NCI-H2107 (cell line): ENCODE measurements at places on chromosomes 1 and 21.

- DNase-seq: no peak
Observed at GRCh38 chr1:110067893-110068645, 2.4 kb downstream of the ALX3 start.

DNA sequence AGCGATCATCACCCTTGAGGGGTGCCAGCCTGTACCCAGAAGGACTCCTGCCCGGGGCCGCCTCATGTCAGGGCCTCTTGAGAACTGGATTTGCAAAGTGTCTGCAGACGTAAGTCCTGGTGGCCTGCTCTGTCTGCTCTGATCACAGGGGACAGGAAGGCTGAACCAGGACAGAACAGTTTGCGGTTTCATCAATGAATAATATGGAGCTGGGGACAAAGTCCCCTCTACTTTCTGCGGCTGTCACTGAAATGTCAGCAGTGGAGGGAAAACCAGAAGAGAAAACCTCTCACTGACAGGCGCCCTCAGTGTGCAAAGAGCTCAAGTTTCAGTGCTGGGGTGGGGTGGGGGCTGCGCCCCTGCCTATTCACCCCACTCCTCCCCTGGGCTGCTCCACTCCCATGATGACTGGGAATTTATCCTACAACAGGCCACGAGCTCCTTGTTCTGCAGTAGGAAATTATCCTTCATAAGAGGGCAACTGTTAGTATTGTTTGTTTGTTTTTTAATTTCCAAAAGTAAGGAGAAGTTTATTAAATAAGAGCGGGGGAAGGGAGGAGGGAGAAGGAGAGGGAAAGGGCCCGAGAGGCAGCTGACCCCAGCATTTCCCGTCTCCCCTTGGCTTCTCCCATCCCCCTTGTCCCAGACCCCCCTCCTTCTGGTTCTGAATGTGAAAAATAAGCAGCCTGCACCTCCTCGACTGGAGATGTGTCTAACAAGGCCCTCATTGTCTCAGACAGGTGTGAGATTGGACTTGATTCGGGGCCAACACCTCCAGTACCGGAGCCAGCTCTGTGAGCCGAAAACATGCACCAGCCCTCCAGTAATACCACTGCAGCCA, 149.2 kb downstream of the CLIC6 start:
- DNase-seq: no peak

- no peak for DNase-seq
Observed at GRCh38 chr1:34876406-34876805, 16.9 kb upstream of the SMIM12 start.

DNA sequence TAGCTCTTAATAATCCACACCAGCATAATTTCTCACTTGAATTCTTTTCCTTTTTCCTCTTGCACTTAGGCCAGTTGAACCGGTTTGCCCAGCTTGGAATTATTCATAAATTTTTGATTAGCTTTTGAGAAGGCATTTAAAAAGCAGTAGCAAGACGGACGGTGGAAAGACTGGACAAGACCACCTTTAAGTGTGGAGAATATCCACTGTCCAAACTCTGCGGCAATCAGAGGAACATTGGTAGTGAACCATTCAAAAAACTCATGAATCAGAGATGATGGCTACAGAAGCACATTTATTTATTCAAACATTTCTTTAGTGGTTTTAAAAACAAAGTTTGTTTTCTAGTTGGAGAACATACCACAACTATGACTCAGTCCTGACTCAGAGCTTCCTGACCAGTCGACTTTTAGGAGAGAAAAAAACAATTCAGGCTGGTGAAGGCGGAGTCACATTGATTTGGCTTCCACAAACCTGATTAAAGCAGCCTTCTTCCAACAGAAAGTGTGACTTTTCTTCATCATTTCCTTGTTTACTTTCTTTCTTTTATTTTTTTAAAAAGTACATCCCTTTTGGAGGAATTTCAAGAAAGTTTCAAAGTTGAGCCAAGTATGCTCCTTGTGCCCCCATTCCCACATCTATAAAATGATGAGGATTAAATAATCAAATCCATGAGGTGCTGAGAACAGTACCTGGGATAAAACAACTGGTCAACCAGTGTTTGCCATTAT, 128.8 kb downstream of the ADSS2 start:
- no peak for DNase-seq
